ENCODE measurements at places on chromosomes 13 and 19.

GRCh38 chr13:79966059-79966458 lies 374.9 kb downstream of the SPRY2 start:
- no peak for DNase-seq

GRCh38 chr13:99374169-99374991 lies 67.2 kb upstream of the GPR183 start:
- no peak for DNase-seq

GRCh38 chr19:17281391-17282304 lies at the start of gene ANKLE1:
Gene ANKLE1 (plus strand): TSS chr19:17281901. CDS start chr19:17281921, 20 bp downstream.
- peak; percentile 2 for DNase-seq

DNA sequence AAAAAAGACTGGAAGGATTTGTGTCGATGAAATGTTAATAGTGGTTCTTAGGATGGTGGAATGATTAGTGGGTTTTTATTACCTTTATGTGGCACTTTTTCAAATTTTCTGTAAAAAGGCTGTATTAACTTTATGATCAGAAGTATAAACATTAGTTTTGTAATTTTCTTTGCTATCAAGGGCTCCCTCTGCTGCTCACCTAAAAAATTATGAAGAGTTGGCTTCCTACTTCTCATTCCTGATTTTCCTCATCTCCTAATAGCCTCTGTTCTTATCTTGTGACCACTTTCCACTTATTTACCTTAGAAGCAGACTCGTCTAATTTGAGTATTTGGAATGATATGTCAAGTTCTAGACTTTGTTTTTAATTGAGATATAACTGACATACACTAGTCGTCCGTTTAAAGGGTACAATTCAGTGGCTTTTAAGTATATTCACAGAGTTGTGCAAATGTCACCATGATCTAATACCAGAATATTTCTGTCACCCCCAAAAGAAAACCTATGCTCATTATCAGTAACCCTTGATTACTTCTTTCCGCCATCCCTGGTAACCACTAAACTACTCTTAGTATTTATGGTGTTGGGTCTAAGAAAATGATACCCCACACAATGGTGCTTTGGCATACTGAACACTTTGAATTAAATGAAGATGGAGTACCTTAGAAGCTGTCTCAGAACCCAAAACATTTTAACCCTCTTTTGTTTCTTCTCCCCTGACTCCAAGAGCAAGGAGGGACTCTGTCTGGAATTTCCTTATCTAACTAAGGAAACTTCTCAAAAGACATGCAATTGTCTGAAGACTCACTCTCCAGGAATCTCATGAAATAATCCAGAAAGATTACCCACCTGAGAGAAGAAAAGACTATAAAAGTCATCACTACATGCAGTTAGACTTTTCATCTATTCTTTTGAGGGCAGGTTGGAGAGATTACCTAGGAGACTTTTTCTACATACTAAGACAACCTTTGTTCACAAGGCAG lies 311.3 kb downstream of the DLEU7 start:
- no peak for DNase-seq

DNA sequence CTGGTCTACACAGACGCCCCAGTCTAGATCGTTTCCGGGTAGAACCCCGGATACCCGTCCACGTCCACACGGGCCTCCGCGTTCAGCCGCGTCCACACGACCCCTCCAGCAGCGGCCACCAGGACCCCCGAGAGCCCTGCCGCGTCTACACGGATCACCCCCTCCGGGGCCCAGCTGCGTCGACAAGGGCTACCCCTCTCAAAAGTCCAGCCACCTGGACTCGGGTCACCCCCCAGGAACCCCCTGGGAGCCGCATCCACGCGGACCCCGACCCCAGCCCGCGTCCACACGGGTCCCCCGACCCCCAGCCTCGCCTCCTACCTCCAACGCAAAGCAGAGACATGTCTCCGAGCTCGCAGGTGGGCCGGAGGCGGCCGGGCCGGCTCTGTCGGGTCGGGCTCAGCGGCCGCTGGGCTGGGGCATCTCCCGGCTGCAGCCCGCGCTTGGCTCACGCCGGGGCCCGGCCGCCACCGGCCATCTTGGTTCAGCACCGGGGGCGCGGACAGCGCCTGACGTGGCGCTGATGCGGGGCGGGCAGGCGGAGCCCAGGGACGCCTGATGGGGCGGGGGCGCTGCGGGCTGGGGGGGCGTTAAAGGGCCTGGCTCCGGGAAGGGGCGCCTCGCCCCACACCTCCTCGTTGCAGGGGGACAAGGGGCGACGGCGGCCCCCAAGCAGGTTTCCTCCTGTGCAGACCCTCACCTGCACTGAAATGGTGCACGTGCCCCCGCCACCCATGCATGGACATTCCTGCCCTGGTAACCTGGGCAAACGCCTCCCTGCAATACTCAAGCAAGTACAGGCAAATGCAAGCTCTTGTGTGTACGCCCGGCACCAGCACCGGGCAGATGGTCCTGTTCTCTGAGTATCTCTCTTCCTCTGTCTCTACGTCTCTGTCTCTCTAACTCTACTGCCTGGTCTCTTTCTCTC lies at the start of gene UNC13A:
UNC13A (minus strand) TSS at position 498 of the 928 bp plus-strand sequence; CDS start at position 343, 155 bp downstream.
- peak; percentile 60 for DNase-seq

DNA sequence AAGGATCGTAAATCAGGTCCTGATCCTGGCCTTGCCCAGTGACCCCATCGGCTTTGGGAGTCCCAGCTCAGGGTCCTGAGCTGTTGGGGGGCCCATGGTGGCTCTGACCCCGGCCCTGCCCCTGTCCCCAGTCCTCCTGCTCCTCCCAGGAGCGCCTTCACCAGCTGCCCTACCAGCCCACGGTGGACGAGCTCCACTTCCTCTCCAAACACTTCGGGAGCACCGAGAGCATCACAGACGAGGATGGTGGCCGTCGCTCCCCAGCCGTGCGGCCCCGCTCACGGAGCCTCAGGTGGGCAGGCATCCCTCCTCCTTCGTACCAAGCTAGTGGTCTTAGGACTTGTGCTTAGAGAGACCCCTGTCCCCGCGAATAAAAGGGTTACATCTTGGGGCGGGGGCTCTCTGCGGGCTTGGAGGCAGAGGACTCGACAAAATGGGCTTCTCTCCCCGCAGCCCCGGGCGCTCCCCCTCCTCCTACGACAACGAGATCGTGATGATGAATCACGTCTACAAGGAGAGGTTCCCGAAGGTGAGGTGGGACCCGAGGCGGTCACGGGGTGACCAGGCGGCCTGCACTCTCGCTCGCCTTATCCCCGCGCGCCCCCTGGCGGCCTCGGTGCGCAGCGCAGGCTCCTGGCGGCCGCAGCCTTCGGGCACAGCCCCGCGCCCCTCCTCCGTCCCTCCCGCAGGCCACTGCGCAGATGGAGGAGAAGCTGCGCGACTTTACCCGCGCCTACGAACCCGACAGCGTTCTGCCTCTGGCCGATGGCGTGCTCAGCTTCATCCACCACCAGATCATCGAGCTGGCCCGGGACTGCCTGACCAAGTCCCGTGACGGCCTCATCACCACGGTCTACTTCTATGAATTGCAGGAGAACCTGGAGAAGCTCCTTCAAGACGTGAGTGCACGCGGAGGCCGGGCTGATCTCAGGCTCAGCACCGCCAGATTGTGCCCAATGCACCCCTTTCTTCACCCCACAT lies 9.1 kb downstream of the MAST1 start:
- DNase-seq = peak; percentile 64

DNA sequence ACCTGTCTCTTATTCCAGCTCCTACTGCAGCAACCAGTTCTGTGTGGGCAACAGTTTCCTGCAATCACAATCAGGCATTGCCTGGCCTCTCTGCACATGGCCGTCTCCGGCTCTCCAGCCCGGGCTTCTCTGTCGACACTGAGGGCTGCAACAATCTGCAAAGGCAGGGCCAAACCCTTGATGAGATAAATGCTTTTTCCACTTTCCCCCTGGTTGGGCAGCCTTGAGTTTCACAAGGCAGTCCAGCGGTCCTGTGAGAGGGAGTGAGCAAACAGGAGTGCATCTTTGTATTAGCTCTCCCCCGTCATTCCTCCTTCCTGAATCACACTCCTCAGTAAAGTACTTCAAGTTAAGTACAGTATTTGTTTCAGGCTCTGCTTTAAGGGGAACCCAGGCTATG lies 40.7 kb upstream of the VWA8 start:
- DNase-seq = no peak

- DNase-seq = no peak
Measured at GRCh38 chr13:97259410-97259797, 37.3 kb downstream of the MBNL2 start.

DNA sequence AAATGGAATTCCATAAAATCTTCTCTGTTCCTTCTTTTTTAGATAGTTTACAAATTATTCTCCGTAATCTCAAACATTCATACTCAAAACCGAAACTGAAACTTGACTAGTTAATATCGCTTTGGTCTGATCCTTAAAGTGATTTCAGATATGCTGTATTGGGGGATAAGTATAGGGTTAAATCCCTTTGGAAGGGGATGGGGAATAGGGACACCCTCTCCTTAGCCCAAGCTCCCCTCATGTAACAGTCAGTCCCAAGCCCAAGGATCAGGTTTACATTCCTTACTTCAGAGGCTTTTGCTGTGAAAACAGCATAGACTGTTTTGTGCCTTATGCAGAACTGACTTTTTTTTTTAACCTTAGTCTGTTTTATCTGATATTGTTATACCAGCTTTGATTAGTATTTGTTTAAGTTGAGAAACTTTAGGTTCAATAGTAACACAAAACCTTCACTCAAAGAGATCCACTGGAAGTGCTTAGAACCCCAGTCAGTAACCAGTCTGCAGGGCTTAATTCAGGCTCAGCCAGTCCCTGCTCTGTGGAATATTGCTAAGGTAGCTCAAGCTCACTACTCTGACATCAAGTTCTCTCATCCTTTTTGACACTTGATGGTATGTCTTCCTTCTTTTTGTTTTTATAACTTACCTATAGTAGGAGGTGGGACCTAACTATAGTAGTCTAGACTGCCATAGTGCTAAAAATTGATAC lies 10.5 kb downstream of the CDADC1 start:
- DNase-seq = no peak

DNA sequence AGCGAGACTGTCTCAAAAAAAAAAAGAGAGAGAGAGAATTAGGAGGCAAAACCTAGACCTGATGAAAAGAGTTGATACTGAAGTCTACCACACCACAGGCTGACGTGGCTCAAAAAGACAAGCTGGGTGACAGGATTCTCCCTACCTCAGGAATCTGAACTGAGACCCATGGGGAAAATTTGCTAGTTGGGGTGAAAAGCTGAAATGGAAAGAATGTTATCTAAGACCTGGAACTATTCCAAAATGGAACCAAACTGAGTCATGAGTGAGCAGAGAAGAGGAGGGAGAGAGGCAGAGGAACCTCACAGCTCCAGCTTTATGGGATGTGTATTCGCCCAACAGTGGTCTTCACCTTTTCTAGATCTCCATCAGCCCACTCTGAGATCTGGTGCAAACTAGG lies 11.7 kb downstream of the SMG9 start:
- no peak for DNase-seq

DNA sequence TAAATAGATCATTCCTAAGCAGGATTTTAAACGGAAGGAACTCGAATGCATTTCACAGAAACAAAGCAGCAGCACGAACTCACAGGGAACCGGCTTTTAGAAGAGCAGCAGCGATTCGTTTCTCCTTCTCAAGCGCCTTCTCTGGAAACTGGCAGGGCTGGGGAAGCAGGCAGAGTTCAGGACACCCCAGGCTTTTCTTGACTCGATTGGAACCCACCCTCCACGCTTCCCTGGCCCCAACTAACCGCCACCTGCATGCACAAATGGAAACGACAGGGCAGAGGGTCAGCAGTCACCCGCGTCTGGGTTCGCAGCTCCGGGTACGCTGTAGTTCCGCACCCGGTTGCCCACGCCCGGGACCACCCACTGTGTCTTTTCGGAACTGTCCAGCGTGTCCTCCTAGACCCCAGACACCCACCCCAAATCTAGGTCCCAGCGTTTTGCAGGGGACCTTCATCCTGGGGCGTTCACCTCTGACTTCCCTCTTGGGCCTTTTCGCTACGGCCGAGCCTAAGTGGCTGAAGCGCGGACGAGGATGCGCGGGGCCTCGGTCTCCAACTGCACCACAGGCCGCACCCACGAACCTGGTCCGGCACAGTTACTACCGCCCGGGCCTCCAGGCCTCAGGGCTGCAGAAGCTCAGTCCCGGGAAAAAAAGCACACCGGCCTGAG lies 500 bp downstream of the ZFP30 start:
- peak; percentile 63 for DNase-seq

DNA sequence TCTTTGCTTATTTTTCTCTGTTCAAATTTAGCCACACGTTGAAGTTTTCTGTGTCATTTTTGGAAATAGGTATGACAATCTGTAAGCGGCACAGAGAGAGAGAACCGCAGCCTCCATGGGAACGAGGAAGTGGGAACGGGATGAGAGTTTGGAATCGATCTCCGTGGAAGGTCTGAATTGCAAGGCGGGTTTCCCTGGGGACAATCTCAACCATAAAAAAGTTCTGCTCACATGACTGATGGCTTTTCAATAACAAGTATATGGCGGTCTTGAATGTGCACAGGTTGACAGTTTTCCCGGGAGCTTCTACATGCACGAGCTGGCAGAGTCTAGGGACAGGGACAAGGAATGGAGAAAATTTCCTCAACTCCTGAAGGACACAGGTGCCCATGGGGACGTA lies 90.9 kb downstream of the INSR start:
- no peak for DNase-seq

DNA sequence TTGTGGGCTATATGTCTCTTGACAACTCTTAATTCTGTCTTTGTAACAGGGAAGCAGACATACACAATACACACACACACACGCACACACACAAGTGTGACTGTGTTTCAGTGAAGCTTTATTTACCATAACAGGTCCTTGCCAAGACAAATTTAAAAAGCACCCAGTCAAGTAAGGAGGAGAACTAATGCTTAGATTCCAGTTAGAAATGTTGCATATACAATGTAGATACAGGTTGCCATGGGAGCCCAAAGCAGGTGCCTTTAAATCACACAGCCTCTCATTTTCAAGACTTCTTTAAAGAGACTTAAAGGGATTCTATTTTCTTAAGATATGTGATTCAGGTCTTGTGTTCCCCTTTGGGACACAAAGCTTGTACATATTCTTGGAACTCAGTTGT lies 1551.9 kb downstream of the EFNB2 start:
- no peak for DNase-seq

DNA sequence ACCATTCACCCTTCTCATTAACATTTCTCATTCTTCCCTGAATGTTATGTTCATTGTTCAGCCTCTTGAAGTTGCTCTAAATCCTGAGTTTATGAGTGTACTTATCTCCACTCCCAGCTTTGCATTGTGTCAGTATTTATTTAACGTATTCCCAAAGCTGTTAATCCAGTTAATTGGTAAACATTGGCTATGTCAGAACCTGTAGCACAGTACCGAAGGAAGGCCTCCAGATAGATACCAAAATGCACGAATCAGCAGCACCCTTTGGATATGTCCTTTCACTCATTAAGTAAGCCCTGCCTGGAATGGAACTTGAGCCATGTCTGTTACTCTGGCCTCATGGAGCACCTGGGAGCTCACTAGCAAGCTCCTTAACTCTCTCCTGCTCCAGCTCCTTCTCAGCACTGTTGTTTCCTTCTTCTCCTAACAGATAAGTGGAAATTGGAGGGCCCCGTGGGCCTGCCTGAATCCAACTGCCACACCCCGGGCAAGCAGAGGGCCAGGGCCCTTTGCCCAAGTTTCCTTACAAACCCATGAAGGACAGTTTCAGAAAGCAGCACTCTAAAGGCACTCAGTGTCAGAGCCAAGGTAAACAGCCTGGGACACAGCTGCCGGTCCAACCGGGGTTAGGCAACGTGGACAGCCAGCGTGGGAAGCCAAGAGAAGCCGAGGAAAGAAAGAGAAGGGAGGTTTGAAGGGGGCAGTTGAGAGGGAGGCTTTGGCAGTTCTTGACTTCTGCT lies 155.0 kb upstream of the SERP2 start:
- DNase-seq = peak; percentile 86
